ENCODE measurements at places on chromosomes 7 and 10.
A peak's percentile ranks its signal among the peaks of the same experiment; 100 is the strongest.

- no peak for DNase-seq
Measured at GRCh38 chr7:28675429-28675828, 263.1 kb downstream of the CREB5 start.

DNA sequence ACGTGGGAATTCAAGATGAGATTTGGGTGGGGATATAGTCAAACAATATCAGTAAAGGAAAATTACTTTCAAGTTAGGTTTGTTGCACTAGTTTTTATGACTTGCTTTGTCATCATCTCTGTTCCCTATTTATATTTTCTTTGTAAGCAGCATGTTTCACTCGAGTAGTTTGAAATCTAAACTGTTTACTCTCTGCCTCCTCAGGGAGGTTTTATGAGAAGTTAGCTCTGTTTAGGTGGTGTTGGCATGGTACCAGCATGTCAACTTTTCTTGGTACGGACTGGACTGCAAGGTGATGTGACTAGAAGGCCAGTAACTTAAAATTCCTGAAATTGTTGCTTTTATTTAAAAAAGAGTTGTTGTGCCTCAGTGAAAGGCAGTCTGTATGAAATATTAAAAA, 59.2 kb upstream of the MTPN start:
- no peak for DNase-seq

DNA sequence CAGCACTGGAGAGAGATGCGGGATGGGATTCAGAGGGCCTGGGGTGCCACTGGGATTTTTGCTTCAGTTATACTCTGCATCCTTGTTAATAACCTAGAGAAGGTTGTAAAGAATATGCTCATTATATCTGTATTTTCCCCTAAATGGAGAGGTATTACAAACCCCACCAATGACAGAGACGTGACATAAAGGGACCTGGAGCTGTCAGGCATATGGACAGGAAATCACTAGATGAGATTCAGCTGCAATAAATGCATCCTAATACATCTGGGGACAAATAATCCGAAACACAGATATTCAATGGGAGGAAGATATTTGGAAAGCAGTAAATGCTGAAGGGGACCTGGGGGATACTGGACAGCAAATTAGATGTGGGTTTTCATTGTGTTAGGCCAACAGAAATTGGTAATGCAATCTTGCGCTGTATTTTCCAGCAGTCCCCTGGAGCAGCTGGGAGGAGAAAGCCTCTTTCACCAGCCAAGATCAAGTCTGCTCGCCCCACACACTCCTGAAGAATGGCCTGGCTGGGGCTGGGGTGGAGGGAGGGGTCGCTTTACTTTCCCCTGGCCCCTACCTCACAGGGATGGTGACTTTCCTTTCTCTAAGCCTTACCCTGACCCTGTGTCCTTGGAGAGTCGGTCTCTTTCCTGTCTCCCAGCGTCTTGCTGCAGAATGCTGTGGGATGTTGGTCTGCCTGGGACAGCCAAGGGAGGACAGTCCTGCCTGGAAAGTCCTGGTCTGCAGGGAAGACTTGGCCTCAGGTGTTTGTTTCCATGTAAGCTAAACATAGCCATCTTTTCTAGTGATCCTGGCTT, 653.8 kb downstream of the LRMDA start:
- no peak for DNase-seq

GRCh38 chr10:12792889-12793556, 208.5 kb downstream of the CCDC3 start:
- no peak for DNase-seq

DNA sequence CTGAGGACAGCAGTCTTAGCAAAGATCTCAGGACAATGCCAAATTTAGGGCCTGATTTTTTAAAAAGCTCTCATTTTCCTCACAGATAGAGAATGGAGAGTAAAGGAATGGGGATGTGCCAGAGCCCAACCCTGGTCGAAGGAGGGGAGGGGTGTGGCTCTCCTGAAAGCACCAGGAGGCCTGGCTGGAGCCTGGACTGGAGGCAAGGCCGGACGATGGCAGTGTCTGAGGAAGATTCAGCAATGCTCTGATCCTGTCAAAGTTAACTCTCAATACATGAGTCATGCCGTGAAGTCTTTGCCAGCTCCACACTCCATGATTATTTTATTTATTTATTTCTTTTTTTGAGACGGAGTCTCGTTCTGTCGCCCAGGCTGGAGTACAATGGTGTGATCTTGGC, 108.3 kb downstream of the UPF2 start:
- no peak for DNase-seq

- no peak for DNase-seq
Measured at GRCh38 chr10:13973742-13974141, 357.0 kb downstream of the FRMD4A start.

DNA sequence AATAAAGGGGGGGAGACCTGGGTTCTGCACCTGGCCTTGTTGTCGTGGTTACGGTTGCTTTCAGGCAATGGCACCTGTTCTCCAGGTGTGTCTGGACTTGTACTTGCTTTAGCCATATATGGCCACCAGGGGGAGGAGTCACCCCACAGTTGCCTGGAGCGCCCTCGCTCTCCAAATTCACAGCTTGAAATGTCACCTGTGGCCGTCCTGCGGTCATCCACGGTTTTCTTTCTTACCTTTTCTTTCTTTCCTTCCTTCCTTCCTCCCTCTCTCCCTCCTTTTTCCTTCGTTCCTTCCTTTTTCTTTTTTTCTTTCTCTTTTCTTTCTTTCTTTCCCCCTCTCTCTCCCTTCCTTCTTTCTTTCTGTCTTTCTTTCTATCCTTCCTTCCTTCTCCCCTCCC, 157.2 kb upstream of the ZNF92 start:
- peak; percentile 29 for DNase-seq

- no peak for DNase-seq
Measured at GRCh38 chr10:23294638-23295247, 49.9 kb downstream of the C10orf67 start.

DNA sequence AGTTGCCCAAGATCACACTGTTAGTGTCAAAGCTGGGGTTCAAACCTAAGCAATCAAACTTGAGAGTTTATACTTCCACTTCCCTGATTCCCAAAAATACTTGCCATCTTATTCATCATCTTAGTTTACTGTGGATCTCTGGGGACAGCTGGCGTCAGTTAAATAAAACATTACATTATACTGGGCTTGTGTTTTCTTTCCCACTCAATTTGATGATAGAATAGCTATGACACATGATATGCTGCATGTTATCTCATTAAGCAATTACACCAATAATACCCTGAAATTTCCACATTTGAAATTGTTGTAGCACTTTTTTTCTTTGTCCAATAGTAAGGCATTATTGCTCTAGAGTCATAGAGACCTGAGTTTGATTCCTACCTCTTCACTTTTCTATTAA, 62.9 kb upstream of the MXI1 start:
- DNase-seq: no peak

GRCh38 chr7:6650521-6651011, 13.4 kb downstream of the ZNF316 start:
- DNase-seq: no peak

GRCh38 chr10:43958964-43959363, 310.3 kb upstream of the ZNF32 start:
- no peak for DNase-seq

DNA sequence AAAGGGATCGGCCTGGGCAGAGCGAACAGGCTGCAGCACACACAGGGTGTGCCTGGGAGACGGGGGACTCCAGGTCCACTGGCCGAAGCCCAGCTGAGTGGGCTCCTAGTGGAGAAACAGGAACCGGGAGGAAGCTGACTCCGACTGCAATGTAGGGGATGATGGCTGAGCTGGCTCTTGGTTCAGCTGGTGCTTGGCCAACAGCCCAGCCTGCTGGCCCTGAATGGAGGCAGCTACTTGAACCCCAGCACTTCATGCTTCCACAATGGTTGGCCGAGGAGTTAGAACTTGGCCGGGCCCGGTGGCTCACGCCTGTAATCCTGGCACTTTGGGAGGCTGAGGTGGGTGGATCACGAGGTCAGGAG, 27.0 kb upstream of the FRAT2 start:
- DNase-seq: no peak

GRCh38 chr7:84553711-84554110, 359.1 kb upstream of the SEMA3A start:
- no peak for DNase-seq

DNA sequence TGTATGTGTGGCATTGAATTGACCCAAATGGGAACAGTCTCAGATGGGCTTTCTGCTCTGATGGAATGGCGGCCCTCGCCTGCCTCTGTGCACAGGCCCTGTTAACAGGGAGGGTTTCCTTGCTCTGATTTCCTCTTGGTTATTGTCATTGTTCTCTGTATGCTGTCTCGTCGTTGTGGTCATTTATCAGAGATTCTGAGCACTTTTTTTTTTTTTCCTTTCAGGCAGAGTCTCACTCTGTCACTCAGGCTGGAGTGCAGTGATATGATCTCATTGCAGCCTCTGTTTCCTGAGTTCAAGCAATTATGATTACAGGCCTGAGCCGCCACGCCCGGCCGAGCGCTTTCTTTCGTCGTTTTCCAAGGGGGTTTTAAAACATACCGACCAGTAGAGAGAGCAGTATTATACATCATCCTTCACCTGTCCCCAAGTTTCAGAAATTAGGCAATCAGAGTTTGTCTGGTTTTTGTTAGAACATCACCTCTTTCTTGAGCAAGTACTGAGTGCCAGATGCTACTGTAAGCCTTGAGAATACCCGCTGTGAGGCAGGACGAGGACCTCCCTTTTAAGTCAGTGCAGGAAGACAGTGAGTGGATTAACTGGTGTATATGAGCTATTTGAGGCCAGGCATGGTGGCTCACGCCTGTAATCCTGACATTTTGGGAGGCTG, 6.5 kb downstream of the CHST12 start:
- DNase-seq: no peak

Measured in T-helper 2 cell treated with Interferon-gamma antibody and Interleukin-4, amounts not matched to agents 5 μg/mL and 100 μg/mL, for 36 hours (primary cell).